ENCODE measurements at places on chromosomes 16 and 17.

GRCh38 chr16:84730406-84731106 lies 30.8 kb downstream of the USP10 start:
- peak; percentile 71 for DNase-seq

DNA sequence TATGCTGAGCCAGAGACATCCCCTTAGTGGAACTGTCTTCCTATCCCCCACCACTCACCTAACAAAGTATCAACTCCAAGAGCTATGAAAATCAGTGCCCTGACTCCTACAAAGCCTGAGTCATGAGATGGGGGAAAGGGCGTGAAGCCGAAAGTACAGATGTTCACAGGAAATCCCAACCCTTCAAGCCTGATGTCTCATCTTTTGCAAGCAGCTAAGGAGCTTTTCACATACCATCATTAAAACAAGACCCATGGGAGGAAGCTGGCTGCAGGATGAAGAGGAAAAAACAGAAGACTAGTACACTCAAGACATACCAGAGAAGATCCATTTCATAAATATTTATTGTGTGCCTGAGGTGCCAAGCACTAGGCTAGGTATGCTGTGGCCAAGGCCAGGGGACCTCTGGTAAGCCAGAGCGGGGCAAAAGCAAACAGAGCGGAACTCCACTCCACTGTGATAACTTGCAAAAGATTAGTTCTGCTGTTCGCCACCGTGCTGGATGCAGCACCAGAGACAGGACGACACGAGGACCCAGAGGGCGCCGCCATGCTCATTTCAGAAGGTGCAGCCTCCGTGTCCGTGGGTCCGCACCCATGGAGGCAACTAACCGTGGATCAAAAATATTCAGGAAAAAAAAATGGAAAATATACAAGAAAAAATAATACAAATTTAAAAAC lies 4.5 kb upstream of the MNT start:
- peak; percentile 76 for DNase-seq

GRCh38 chr16:70395345-70395901 lies 43.5 kb downstream of the ST3GAL2 start:
- DNase-seq, result no peak

- DNase-seq, result no peak
These were observed 21.5 kb downstream of the GPR179 start for GRCh38 chr17:38322156-38322779.

- no peak for DNase-seq
These were observed 230.8 kb downstream of the ABCC12 start for GRCh38 chr16:47924950-47925349.

DNA sequence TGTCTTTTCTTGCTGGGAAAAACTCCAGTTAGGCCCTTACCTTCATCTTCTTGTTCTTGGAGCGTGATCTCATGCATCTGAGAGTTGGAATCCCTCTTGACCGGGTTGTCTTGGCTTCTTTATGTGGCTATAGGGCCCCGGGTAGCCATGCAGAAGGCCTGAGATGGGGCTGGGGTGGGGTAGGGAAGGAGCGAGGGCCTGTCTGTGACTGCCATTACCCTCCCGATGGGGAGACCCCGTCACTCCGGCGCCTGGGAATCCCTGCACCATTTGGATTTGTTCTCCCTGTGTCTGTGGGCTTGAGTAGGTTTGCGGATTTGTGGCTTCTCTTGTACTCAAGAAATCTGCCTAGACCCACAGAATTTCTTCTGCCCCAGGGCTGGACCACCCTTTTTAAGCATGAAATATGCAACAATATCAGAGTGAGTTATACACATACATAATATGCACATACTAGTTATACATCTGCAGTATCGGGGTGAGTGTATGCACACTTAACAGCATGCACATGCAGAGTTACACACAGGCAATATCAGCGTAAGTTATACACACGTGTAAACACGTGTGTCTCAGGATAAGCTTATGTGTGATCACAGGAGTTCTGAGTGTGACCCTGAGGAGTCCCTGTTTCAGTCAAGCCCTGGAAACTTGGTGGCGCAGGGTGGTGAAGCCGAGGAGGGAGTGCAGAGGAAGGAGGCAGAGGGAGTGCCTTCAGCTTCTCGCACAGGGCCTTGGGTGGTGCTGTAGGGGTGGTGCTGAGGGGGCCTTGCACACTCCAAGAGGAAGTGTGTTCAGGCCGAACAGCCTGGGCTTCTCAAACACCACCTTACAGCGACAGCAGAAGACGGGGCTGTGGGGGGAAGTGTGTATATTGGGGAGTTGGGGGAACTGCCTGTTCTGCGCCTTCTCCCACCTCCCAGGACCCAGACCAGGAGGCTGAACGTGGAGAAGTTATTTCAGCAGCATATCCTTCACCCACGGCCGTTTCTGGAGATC lies 18.5 kb downstream of the CCDC42 start:
- no peak for DNase-seq

GRCh38 chr17:42474276-42474675 lies 15.6 kb downstream of the ATP6V0A1 start:
- DNase-seq, result no peak

DNA sequence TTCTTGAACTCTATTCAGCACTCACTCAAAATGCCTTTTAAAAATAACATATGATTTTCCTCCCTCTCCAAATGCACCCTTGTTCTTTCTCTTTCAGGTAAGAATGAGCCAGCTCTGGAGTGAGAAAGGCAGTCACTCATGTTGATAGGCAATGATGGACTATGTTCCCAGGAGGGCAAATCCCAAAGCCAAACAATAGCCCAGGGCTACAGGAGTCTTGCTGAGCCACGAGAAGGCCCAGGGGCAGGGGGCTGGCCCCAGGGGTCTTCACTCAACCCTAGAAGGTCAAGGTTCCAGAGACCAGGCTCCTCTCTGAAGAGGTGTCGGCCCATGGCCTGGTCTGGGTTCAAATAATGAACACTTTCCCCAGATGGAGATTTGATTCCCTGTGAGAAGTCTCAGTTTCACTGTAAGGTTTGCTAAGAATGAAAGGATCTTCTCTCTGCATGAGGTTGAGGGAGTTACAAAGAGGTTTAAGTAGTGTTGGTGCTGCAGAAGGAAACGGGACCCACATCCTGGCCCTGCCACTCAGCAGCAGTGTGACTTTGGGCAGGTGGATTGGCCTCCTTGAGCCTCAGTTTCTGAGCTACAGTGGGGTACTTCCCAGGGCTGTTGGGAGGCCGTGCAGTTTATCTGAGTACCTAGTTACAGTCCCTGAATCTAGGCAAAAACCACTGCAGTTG lies 49.0 kb downstream of the RTN4RL1 start:
- DNase-seq, result no peak

DNA sequence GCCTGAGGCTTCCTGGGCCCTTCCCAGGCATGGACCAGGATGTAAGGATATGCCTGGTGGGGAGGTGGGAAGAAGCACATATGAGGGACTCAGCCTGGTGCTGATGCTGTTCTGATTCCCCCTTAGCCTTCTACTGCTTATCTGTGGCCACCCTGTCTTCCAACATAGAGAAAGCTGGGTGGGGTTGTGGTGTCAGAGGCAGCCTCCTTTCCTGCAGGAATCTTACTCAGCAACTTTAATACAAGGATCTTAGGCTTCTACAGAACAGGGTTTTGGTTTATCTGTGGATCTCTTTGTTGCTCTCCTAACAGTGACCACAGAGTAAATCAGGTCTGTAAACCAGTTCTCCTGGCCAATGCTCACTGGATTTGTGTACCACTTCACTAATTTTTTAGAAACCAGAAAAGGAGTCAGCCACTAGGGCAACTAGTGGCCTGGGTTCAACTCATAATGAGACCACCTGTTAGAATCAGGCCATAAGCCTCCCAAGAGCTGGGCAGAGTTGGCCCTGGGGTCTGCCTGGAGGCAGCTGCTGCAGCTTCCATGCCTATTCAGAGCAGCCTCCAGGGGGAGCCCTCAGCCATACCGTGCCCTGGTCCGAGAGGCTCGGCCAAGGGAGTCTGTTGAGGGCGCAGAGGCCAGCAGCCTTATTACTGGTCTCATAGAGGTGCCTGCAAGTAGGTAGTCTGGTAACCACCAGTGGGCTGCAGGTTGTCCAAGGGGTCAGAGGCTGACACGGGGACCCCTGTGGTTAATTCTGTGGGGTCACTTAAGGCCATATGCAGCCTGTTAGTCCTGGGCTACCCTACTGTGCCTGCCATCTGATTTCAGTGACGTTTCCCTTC lies 7.1 kb downstream of the HAS3 start:
- no peak for DNase-seq

DNA sequence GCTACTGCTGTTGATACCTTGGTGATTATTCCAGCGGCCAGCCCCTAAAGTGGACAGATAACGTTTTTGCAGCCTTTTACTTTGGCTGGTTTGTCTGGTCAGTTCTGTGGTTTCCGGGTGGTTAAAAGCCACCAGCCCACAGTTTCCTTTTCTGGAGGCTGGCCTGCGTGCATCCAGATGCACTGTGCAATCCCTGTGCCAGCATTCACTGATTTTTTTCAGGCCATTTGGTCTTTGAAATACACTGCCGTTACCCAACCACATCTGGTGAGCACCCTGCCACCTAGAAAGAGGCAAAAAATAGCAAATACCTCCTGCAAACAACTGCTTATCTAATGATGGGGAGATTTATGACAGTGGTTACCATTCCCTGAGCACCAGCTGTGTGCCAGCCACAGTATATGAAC lies 797 bp downstream of the NUDT7 start:
- DNase-seq, result no peak

GRCh38 chr16:75252946-75253911 lies 1.8 kb upstream of the BCAR1 start:
- peak; percentile 83 for DNase-seq

GRCh38 chr16:83113317-83113716 lies 486.5 kb downstream of the CDH13 start:
- no peak for DNase-seq

GRCh38 chr16:12620150-12620549 lies 183.5 kb downstream of the CPPED1 start:
- no peak for DNase-seq

GRCh38 chr16:57100445-57100844 lies 8.1 kb downstream of the CPNE2 start:
- DNase-seq, result no peak

- no peak for DNase-seq
These were observed 40.3 kb upstream of the KIFC3 start for GRCh38 chr16:57842601-57843000.

GRCh38 chr16:63652091-63652490 lies 1469.8 kb downstream of the CDH11 start:
- DNase-seq, result no peak

DNA sequence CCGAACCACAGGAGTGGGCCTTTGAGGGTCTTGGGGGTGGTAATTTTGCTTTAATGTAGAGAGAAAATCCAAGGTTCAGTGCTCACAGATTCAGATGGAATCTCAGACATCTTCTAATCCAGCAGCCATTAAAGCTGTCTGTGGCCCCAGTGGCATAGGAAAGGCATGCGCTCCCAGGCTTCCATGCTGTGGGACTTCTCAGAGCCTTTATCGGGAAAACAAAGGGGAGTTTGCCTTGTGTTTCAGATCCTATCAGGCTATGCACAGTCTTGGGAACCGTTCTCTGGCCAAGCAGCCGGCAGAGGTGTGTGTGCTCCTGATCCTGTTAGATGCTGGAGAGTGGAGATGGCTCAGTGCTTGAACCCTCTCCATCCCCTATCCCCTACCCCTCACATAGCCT lies 7.8 kb downstream of the ADGRG1 start:
- no peak for DNase-seq

DNA sequence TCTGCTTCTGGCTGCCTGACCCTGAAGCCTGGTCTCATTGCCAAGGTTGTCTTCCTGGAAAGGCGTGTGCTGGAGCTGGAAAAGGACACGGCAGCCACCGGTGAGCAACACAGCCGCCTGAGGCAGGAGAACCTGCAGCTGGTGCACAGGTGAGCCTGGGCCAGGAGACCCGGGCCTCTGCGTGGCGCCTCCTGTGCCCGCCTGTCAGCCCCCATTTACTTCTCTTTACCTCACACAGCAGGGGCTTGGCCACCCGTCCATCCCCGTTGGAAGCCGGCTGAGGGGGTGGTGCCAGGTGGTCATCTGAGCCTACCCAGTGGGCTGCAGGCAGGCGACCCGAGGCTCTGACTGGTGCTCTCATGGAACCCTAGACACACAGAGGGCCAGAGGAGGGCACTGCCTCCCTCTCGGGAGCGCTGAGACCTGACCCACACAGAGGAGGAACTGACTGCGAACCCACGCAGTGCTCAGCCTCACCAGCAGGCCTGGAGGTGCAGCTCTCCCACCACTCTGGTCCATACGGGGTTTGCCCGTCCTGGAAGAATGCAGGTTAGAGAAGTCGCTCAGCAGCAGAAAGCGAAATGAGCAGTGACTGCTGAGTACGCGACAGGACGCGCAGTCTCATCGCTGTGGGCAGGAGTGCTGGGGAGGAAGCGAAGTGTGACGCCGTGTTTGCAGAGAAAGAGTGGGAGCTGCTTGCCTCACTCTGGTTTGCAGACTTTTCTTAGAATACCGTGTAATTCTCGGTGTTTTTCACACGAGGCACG lies 21.9 kb upstream of the CAPN15 start:
- DNase-seq, result no peak

DNA sequence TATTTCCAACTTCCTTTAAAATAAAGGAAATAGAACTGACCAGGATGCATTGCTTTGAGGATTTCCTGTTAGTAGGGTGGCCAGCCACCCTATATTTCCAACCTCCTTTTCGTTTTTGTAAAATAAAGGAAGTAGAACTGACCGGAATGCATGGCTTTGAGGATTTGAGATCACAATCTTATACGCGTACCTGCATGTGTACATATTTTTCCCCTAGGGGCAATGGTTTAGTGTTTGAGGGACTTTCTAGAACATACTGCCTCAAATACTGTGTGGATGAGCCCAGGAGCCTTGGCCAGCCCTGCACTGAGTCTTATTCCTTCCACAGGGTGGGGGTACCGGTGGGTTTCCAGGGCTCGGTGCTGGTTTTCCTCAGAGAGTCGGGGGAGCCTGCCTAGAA lies 25.6 kb downstream of the MAPK8IP3 start:
- DNase-seq, result no peak

DNA sequence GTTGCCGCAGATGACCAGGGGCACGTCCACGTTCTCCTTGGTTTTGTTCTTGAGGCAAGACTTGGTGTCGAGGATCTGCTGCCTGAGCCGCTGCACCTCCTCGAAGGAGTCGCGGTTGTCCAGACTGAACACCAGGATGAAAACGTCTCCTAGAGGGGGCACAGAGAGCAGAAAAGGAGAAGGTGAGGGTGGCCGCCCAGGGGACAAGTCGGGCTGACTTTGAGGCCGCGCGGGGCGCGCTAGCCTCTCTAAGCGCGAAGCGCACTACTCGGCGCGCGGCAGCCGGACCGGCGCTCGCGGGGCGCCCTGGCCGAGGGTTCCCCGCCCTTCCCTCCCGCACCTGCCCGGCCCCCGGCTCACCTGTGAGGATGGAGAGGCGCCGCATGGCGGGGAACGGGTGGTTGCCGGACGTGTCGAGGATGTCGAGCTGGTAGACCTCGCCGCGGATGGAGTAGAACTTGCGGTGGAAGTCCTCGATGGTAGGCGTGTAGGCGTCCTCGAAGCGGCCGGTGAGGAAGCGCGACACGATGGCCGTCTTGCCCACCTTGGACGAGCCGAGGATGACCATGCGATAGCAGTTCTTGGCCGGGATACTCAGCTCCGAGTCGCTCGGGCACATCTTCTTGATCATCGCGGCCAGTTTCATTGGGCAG lies 533 bp downstream of the RASD1 start:
- no peak for DNase-seq

GRCh38 chr16:24953306-24953705 lies 61.9 kb downstream of the ARHGAP17 start:
- DNase-seq, result no peak

Data from fibroblast of skin of left biceps (primary cell).